ENCODE measurements at places on chromosomes 13 and 19. TPM values are rescaled to one million over a fixed set of nuclear protein-coding genes. Genes with fewer than 3 reads are reported as not detected.

The TEX29 gene
- total RNA-seq, result not detected

The CGB7 gene
- total RNA-seq, result not detected

GRCh38 chr13:83677985-83678384 is 204.3 kb downstream of the SLITRK1 start:
- no peak for DNase-seq

- no peak for DNase-seq
Measured at GRCh38 chr19:13297023-13297422, 146.8 kb downstream of the IER2 start.

DNA sequence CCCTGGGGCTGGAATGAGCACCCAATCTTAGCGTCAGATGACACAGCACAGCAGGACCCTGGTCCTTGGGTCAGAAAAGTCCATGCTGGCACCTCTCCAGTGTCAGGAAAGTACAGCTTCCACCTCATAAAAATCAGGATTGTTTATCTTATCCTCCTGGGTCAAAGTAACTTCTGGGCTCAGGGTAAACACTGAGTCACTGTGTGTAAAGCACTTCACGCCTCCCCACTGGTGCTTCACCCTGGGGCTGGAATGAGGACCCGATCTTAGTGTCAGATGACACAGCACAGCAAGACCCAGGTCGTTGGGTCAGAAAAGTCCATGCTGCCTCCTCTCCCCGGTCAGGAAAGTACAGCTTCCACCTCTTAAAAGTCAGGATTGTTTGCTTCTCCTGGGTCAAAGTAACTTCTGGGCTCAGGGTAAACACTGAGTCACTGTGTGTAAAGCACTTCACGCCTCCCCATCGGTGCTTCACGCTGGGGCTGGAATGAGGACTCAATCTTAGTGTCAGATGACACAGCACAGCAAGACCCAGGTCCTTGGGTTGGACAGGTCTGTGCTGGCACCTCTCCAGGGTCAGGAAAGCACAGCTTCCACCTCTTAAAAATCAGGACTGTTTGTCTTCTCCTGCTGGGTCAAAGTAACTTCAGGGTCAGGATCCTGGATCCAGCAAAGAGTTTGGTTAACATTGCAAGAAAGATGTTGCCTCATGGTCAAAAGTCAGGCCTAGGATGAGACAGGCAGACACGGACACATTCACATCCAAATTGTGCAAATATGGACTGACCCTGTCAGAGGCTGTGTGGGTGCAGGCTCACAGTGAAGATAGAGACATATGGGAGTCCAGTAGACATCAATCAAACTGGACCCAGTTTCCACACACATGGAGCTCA is 39.2 kb upstream of the CYP2A7 start:
- peak; percentile 87 for DNase-seq

The CATSPERD gene
- total RNA-seq, result not detected

The CASP14 gene
- not detected for total RNA-seq

DNA sequence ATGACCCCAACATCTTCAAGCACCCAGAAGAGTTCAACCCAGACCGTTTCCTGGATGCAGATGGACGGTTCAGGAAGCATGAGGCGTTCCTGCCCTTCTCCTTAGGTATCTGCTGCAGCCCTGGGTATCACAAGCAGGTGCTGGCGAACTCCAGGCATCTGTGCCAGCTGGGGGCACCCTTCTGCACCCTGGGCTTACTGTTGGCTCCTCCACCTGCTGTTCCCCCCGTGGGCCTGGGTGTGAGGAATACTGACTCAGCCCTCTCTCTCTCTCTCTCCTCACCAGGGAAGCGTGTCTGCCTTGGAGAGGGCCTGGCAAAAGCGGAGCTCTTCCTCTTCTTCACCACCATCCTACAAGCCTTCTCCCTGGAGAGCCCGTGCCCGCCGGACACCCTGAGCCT is 13.0 kb downstream of the CYP2S1 start:
- no peak for DNase-seq

DNA sequence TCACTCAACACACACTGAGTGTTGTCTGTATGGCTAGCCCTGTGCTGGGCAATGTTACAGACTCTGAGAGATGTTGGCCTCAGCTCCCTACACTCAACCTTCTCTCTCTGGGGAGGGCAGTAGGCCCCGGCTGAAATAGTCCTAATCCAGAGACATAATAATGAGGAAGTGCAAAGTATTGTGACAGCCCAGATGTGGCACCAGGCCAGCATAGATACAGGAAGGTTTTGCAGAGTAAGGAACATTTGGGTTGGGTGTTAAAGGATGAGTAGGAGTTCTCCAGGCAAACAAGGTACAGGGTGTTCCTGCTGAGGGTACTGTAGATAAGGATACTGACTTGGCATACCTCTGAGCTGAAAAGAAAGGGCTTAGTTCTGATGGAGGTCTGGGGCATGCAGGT is 2.4 kb downstream of the LIN7B start:
- DNase-seq, result peak; percentile 42

The DHDH gene
- total RNA-seq, result not detected

DNA sequence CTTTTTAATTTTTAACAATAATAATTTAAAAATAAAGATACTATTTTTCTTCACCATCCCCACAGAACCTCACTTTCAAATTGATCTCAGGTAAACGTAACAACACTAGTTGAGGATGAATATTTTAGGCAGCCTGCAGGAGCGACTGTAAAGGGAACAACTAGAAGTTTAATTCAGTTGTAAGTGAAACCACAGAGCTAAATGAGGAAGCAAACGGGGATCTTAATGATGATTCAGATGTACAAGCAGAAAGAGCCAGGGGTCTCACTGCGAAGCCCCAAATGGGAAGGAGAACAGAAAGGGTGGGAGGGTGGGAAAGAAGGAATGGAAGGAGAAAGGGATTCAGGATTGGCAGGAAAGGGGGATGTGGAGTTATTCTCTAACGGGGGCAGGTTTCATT is 54.6 kb upstream of the RAP2A start:
- DNase-seq, result no peak

DNA sequence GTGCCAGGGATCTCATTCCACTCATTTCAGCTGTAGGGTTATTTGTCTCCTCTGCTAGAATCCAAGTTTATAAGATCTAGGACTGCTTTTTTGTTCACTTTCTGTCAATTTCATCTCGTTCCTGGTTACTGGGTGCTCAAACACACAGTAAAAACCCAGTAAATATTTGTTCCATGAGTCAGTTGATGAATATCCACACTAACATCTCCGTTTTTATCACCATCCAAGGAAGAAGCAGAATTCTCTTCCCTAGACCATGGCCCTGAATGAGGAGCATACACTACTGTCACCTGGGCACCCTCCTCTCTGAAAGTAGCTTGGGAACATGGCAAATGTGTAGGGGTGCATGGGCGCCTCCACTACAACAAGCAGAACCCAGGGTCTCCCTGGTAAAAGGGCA is 390.8 kb downstream of the FOXO1 start:
- DNase-seq, result no peak

The FSD1 gene
- total RNA-seq, result 0.98 TPM

The CKM gene
- total RNA-seq, result not detected

- no peak for DNase-seq
Measured at GRCh38 chr19:53147645-53148044, 11.2 kb downstream of the ZNF347 start.

- DNase-seq, result no peak
Measured at GRCh38 chr13:85798556-85798955, 663 bp downstream of the SLITRK6 start.

The TTC9B gene
- total RNA-seq, result 0.69 TPM

DNA sequence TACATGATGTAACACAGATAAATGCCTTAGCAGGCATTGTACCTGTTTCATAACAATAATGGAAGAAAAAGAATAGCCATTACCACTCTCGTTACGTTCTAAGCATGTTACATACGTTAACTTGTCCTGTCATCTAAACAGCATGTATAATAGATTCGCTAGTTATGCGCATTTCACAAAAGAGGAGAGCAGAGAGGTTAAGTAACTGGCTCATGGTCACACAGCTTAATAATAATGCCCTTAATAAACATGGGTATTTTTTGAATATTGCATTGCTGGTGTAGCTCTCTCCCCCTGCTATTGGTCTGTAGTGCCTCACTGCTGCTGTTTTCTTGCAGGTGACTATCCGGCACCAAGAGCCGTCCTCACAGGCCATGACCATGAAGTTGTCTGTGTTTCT is 188.3 kb upstream of the MAB21L1 start:
- DNase-seq, result no peak

DNA sequence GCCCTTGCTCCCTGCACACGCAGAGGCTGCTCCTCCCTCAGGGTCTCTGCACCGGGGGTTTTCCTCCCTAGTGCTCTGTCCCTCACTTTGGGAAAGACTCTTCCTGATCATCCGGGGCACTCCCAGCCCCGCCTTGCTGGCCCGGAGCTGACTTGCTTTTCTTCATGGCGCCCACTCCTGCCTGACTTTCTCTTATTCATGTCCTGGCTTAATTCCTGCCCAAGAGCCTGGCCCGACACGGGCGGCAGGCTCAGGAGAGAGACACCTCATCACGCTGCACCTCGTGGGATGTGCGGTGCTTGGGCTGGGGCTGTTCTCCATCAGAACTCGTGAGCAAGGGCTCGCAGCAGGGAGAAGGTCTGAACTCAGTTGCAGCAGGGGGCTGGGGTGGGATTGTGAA is 11.8 kb upstream of the PLA2G4C start:
- no peak for DNase-seq

DNA sequence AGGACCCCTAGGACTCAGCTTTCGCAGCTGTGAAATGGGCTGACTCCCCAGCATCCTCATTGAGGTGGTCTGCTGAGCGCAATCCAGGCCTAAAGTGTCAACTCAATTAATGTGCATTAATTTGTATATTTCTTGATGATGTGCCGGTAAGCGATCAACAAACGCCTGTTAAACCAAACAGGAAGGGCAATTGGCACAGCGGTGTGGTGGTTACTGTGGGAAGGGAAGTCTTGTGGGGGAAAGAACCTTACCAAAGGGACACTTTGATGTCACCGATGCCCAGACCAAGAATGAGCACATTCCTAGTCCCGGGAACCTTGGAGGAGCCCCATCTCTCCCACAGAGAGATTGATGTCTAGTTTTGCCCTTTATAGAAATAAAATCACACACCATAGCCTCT is 1.6 kb downstream of the JAK3 start:
- no peak for DNase-seq

DNA sequence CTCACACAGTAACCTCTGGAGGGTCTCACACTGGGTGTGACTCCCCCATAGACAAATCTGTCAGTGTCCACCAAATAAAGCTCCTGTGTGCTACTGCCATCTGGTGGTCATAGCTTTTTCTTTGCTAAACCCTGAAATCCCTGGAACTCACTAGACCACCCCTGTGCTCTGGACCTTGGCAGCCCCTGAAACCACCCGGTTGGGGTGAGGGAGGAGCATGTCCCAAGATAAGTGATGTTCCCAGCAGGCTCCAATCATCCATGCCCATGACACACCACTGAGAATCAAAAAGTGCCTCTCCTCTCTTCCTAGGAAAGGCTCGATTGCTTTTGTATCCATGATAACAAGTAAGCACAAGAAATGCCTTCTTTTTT is 6.5 kb upstream of the HSD17B14 start:
- peak; percentile 55 for DNase-seq

- DNase-seq, result no peak
Measured at GRCh38 chr13:88107570-88107969, 436.4 kb downstream of the SLITRK5 start.

The ZC3H4 gene
- 27.2 TPM for total RNA-seq

The ATP4A gene
- not detected for total RNA-seq

The C3 gene
- total RNA-seq, result 83.9 TPM

Measured in colonic mucosa (tissue), 4 donors.